Activated naive CD8-positive, alpha-beta T cell treated with anti-CD3 and anti-CD28 coated beads for 36 hours (primary cell): ENCODE measurements at places on chromosomes 11 and 22. TPM values are rescaled to one million over a fixed set of nuclear protein-coding genes. Genes with fewer than 3 reads are reported as not detected.

DNA sequence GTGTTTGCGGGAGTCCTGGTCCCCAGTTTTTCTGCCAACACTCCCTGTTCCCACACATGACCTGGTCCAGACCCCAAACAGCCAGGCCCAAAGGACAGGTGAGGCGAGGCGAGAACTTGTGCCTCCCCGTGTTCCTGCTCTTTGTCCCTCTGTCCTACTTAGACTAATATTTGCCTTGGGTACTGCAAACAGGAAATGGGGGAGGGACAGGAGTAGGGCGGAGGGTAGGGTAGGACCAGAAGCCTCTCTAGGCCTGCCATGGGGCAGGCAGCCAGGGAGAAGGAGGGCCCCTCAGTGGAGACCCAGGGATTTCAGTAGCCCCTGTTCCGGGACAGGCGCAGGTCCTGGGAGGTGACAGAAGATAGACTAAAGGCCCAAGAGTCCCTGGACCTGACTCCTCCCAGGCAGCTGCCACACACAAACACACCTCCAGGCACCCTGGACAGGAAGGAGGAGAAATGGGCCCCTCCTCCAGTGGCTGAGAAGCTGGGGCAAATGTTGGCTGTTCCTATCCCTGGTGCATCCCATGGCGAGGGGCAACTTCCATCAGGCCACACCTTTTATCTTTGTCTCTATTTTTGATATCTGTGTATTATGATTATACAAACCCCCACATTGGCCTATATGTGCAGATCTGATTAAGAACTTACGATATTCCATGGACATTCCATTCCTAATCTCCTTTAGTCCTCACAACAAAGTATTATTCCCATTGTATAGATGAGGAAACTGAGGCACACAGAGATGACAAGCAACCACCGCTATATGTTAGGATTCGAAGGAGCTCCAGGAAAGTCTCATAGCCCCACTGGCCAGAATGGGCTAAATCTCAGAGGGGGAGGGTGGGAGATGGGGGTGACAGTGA, 626 bp upstream of the F2 start:
- H3K27me3 ChIP-seq: no peaks in the 10 kb centered on the region
- H3K4me1 ChIP-seq: peaks cover 2% of the 10 kb centered on the region
- no peak overlapping the region for H3K4me3 ChIP-seq
- no peak overlapping the region for H3K27ac ChIP-seq
- no peak for DNase-seq

GRCh38 chr22:46073683-46074504, 76.4 kb upstream of the PPARA start:
- no peak overlapping the region for H3K27ac ChIP-seq
- no peak overlapping the region for H3K4me3 ChIP-seq
- peaks cover 29% of the 10 kb centered on the region for H3K4me1 ChIP-seq
- H3K27me3 ChIP-seq: no peaks in the 10 kb centered on the region
- H3K36me3 ChIP-seq: peaks cover 2% of the 10 kb centered on the region

- peak overlapping the region; percentile 30 for H3K4me3 ChIP-seq
- H3K4me1 ChIP-seq: peaks cover 13% of the 10 kb centered on the region
- no peaks in the 10 kb centered on the region for H3K27me3 ChIP-seq
These were observed 35.7 kb downstream of the CLMP start for GRCh38 chr11:123159183-123159857.

- no peak overlapping the region for H3K4me3 ChIP-seq
- H3K4me1 ChIP-seq: no peaks in the 10 kb centered on the region
- no peak for DNase-seq
- H3K27me3 ChIP-seq: peaks cover 3% of the 10 kb centered on the region
- no peak overlapping the region for H3K27ac ChIP-seq
- no peaks in the 10 kb centered on the region for H3K36me3 ChIP-seq
These were observed 47.3 kb downstream of the TENM4 start for GRCh38 chr11:79393362-79394043.

DNA sequence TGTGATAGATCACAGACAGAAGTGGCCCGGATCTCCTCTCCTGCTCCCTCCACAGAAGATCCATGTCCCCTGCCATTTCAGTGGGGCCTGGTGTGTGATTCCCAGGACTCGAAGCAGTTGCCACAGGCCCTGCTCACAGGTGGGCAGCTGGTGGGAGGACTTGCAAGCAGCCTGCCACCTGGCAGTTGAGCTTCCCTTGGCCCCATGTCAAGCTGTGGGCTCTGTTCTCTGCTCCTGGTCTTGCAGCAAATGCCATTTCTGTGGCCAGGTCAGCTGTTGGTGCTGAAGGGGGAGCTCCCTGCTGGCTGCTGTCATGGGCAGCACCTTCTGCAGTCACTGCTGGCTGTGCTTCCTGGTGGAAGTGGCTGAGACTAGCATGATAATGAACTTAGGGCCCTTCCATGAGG, 59.1 kb upstream of the SLC22A12 start:
- no peaks in the 10 kb centered on the region for H3K36me3 ChIP-seq
- no peak overlapping the region for H3K27ac ChIP-seq
- no peaks in the 10 kb centered on the region for H3K4me1 ChIP-seq

- H3K4me1 ChIP-seq: no peaks in the 10 kb centered on the region
- no peak overlapping the region for H3K4me3 ChIP-seq
- DNase-seq: peak; percentile 22
- no peak overlapping the region for H3K27ac ChIP-seq
These were observed 19.1 kb downstream of the SYT13 start for GRCh38 chr11:45267052-45267451.

DNA sequence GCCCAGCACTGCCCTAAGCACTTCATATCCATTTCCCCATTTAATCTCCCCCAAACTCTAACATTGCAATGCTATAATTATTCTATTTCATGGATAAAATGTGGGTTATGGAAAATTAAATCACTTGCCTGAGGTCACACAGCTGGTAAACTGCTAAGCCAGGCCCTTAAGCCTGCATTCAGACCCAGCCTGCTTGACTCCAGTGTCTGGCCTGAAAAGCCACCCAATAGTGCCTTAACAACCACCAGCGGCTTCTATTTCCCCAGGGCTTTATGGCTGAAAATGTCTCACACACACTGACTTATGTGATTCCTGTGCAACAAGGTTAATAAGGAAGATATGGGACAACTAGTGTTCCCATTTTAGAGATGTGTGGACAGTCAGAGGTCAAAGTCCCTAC, 178.5 kb upstream of the SNX19 start:
- H3K27me3 ChIP-seq: no peaks in the 10 kb centered on the region
- no peaks in the 10 kb centered on the region for H3K4me1 ChIP-seq
- no peak overlapping the region for H3K27ac ChIP-seq
- no peak overlapping the region for H3K4me3 ChIP-seq
- DNase-seq: no peak
- no peaks in the 10 kb centered on the region for H3K36me3 ChIP-seq

Gene VPREB1
- total RNA-seq: not detected
